DMS79 treated with DMSO at 0.1 percent for 48 hours (cell line): ENCODE measurements at places on chromosomes 11 and 22.
A peak's percentile ranks its signal among the peaks of the same experiment; 100 is the strongest.

DNA sequence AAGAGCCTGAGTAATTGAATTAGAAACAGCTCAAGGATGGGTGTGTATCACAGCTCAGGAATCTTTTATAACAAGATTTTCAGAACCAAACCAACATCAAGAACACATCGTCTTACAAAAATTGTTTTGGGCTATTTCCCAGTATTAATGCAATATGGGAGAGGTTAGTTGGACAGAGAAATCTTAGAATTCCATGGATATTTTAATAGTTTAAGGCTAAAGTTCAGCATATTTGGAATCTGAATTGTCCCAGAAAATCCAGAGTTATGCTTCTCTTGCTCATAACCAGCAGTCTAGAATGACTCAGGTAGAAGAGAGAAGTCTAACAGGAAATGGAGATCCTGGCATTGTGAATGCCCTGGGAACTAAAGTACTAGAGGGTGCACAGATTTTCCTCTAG, 74.6 kb downstream of the ADM start:
- no peak for DNase-seq

DNA sequence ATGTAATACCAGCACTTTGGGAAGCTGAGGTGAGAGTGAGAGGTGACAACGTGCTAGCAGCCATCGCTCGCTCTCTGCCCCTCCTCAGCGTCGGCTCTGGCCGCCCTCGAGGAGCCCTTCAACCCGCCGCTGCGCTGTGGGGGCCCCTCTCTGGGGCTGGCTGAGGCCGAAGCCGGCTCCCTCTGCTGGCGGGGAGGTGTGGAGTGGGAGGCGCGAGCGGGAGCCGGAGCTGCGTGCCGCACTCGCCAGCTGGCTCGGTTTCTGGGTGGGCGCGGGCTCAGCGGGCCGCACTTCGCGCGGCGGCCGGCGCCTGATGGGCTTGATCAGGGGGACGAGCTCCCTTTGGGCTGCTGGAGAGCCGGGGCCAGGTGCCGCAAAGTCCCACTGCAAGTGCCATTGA, 98.9 kb upstream of the UBASH3B start:
- DNase-seq, result peak; percentile 61

- DNase-seq, result no peak
These were observed 220.7 kb upstream of the UBASH3B start for GRCh38 chr11:122434786-122435185.

- no peak for DNase-seq
These were observed 115.9 kb downstream of the FBXO7 start for GRCh38 chr22:32590556-32590955.

DNA sequence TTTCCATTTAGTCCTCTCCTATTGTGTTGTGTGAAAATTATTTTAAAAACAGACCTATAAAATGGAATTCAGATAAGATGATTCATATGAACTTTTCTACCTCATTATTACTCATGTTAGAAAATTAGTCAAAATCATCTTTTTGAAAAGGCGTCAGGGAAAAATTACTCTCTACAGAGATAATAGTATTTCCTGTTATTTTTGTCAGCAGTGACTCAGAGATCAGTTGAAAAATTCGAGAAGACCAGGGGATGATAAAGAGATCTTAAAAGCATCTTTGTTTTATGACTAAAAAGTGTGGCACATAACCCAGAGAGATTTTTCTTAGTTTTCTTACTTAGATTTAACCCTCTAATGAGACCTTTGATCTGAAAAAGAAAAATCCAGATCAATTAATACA, 157.9 kb upstream of the CARD18 start:
- DNase-seq, result no peak

GRCh38 chr11:23957314-23957713, 539.5 kb upstream of the LUZP2 start:
- DNase-seq, result no peak

- no peak for DNase-seq
These were observed 44.4 kb upstream of the CLDN5 start for GRCh38 chr22:19568337-19569275.

DNA sequence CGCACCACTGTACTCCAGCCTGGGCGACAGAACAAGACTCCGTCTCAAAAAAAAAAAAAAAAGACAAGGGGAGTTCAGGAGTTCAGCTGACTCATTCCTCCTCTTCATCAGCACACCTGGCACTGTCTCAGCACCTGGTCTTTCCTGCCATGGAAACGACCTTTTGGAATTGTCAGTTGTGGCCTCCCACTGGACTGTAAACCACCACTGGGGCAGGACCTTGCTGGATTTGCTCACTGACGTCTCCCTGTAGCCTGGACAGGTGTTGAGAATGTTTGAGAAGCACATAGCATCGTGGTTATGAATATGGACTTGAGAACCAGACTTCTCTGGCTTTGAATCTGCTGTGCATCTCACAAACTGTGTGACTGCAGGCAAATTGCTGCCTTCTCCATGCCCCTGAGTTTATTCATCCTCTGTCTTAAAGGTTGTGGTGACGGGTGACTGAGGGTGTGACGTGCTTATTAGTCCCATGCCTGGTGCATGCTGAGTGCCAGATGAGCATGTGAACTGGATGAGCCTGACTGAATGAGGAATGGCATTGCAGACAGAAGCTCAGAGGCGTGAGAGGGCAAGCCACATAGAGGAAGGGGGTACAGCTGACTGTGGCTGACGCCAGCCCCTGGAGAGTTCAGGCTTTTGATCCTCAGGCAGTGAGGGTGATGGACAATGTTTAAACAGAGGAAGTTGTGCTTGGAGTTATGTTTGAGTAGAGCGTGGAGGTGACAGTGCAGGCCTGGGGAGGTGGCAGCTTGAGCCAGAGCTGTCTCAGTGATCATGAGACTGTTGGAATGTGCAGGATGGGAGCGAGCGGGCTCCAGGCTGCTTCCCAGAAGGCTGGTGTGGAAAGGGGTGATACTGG, 12.7 kb downstream of the TOM1 start:
- no peak for DNase-seq

DNA sequence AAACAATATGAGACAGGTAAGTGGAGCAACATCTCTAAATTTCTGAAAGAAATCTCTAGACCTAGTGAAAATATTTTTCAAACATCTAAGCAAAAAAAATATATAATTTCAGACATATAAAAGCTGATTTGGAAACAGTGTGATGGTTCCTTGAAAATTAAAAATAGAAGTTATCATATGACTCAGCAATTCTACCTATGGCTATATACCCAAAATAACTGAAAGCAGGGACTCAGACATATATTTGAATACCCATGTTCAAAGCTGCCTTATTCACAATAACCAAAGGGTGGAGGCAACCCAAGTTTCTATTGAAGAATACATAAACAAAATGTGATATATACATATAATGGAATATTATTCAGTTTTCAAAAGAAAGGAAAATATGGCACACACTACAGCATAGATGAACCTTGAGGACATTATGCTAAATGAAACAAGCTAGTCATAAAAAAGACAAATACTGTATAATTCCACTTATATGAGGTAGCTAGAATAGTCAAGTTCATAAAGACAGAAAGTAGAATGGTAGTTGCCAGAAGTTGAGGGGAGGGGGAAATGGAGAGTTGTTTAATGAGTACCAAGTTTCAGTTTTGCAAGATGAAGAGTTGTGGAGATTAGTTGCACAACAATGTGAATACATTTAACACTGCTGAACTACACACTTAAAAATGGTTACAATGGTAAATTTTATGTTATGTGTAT, 300.4 kb downstream of the TTC28 start:
- DNase-seq, result no peak

DNA sequence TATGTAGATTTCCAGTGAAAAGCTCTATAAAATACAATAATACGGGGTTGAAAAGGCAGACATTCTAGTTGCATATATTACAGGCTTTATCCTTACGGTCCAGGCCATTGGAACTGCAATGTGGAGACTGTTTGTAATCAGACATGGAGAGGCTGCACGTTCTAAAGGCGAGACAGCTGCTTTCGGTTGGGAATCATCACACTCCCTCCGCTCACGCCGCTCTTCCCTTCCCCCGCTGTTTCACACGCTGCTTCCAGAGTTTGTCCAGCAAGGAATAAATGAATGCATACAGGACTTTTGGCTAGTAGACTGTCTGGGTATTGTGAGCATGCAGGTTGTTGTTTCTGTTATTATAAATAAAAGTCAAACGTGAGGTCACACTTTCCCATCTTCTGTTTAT, 13.5 kb upstream of the EFCAB6 start:
- DNase-seq, result no peak

- no peak for DNase-seq
These were observed 5.9 kb downstream of the CCDC90B start for GRCh38 chr11:83280256-83280655.

- no peak for DNase-seq
These were observed 49.3 kb upstream of the FLI1 start for GRCh38 chr11:128644576-128644975.

DNA sequence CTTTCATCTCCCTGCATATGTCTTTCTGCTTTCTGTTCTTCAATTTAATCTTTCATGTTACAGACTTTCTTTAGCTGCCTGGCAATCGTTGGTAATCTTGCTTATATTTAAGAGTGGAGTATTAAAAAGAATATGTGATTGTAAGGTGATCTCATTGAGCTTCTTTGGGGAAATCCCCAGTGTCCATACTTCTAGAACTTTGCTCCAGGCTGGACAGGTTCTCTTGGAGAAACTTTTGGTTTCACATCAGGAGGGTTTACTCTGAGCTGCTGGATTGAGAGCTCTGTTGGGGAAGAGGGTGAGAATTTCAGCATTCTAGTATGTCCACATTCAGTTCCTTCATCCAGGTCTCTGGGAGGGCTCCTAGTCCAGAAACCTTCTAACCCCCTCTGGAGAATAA, 16.1 kb downstream of the LRRC75B start:
- no peak for DNase-seq

- DNase-seq, result no peak
These were observed 47.8 kb upstream of the CD5 start for GRCh38 chr11:61054513-61054912.

- DNase-seq, result no peak
These were observed 6.6 kb upstream of the MS4A12 start for GRCh38 chr11:60485987-60486386.

DNA sequence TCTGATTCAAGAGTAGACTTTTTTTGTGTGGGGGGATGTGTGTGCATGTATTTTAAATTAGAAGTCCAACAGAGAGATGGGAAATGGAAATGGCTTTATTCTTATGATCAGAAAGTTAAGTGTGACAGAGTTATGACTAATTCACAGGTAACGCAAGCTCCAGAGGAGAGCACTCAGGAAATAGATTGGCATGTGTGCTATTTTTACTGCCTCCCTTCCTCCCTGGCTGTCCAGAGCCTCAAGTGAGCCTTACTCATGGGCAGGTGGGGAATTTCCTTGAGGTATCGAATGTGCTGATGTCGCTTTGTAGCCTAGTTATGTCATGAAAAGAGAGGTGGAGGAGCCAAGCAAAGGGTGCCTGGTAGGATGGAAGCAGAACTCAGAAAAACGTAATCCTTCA, 70.3 kb upstream of the BDNF start:
- no peak for DNase-seq

DNA sequence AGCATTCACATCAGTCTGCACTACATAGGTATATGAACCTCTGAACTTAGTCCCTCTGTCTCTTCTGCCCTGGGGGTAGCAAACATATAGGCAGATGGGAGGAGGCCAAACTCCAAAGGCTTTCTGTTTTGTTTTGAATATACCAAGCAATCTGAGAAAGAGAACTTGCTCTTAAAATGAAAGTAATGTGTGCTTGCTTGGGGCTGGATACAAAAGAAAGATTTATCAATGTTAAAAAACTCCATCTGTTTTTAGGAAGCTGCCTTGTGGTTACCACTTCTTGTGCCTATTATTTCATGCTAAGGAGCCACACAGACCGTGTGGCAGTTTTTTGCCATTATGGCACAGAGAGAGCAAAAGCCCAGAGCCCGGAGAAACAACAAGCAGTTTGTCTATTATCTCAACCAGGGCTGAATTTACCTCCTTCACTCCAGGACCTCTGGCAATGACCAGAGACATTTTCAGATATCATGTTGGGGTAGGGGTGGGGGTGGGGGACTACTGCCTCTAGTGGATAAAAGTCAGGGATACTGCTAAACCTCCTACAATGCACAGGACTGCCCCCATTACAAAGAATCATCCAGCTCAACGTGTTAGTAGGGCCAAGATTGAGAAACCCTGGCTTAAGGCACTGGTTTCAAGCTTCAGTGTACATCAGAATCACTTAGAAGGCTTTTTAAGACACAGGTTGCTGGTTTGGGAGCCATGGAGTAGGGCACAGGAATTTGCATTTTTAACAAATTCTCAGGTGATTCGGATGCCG, 124.2 kb downstream of the APIP start:
- DNase-seq, result no peak

GRCh38 chr22:29443861-29444792, 5.7 kb downstream of the RFPL1 start:
- no peak for DNase-seq

- no peak for DNase-seq
These were observed 80.4 kb downstream of the SPON1 start for GRCh38 chr11:14042686-14043465.

- no peak for DNase-seq
These were observed 25.0 kb upstream of the EED start for GRCh38 chr11:86219311-86220193.

GRCh38 chr11:11583801-11584529, 37.8 kb downstream of the GALNT18 start:
- DNase-seq, result no peak

GRCh38 chr11:3616721-3617460, 24.9 kb downstream of the ART5 start:
- DNase-seq, result peak; percentile 14

DNA sequence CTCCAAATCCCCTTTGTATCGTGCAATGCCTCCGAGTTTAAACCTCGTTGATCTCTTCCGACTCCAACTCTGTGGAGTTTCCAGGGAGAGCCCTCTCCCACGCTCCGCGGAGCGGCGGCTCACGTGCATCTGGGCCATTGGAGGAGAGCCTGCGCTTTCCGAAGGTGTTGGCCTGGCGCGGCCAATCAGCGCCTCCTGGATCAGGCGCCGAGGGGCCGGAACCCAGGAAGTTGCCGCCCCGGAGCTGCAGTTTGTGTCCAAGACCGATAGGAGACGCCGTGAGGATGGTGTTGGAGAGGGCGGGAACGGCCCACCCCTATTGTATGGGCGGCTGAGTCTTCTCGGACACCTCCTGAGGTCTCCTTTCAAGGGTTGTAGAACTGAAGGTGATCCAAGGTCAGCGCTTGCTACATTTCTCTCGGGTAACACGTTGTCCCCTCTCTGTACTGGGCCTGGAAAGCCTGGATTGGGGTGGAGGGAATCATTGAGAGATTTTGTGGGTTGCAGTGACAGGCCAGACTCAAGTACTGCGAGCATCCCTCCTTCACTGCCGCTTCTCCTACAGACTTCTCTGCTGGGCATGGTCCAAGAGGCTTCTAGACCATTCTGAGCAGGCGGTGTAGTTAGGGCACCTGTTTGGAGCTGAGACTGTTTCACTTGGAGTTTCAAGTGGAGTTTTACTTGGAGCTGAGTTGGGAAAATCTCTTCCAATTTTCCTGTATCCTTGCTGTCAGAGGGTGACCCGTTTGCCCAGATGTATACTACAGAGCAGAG, 1.7 kb downstream of the ADAMTS15 start:
- DNase-seq, result no peak
